Activated T-cell treated with anti-CD3 and anti-CD28 coated beads, Interleukin-2, amount 50 U/mL, for 72 hours (primary cell): ENCODE measurements at places on chromosomes 5 and 9. TPM values are rescaled to one million over a fixed set of nuclear protein-coding genes. Genes with fewer than 3 reads are reported as not detected.

DNA sequence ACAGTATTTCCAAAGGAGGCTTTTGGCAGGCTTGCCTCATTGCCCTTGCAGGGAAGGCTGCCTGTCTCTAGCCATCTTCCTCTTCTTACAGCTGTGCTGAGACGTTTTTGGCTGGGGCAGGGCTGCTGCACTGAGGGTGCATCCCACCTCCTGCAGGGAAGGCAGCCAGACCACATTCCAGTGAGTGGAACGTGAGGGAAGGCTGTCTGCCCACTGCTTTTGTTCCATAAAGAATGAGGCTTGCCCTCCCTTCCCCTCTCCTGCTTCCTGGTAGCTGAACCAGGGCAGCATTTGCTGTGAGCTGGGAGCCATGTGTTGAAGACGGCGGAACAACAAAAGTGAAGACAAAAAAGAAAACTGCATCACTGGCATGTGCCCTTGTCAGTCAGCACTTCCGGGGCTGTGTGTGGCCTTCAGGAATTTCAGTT, 16.8 kb downstream of the MGAT1 start:
- H3K27ac ChIP-seq = no peak overlapping the region
- no peaks in the 10 kb centered on the region for H3K36me3 ChIP-seq
- no peak for DNase-seq
- H3K4me1 ChIP-seq = peaks cover 16% of the 10 kb centered on the region

- peak overlapping the region; percentile 97 for H3K4me3 ChIP-seq
- peak overlapping the region; percentile 25 for H3K27ac ChIP-seq
- H3K27me3 ChIP-seq = peaks cover 79% of the 10 kb centered on the region
- H3K4me1 ChIP-seq = peaks cover 45% of the 10 kb centered on the region
- DNase-seq = peak; percentile 53
These were observed 600 bp downstream of the ENC1 start for GRCh38 chr5:74639807-74640449.

DNA sequence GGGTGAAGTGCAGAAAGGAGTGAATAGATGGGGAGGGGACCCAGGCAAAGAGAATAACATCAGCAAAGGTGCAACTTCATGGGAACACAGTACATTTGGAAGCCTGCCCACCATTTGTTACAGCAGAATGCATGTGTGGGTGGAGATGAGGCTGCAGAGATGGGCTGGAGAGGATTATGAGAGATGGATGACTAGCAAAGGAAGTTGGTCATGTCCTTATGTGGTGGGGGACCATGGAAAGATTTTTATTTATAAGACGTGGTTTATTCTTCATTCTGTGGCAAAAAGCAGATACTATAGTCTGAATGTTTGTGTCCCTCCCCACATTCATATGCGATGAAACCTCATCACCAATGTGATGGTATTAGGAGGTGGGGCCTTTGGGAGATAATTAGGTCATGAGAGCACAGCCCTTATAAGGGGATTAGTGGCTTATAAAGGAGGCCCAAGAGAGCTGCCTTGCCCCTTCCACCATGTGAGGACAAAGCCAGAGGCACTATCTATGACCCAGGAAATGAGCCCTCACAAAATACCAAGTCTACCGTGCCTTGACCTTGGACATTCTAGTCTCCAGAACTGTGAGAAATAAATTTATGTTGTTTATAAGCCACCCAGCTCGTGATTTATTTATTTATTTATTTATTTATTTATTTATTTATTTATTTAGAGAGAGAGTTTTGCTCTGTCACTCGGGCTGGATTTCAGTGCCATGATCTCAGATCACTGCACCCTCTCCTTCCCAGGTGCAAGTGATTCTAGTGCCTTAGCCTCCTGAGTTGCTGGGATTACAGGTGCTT, 483.7 kb downstream of the RAB3C start:
- DNase-seq = no peak
- no peak overlapping the region for H3K27ac ChIP-seq
- H3K36me3 ChIP-seq = no peaks in the 10 kb centered on the region
- H3K4me3 ChIP-seq = no peak overlapping the region
- H3K27me3 ChIP-seq = no peaks in the 10 kb centered on the region

- no peaks in the 10 kb centered on the region for H3K4me1 ChIP-seq
- H3K27ac ChIP-seq = no peak overlapping the region
- H3K27me3 ChIP-seq = no peaks in the 10 kb centered on the region
- H3K36me3 ChIP-seq = no peaks in the 10 kb centered on the region
- DNase-seq = no peak
These were observed 173.7 kb upstream of the POU5F2 start for GRCh38 chr5:93915142-93915553.

RLN2 gene
- total RNA-seq = 3.4 TPM

SLC6A3 gene
- not detected for total RNA-seq

GRCh38 chr9:126327006-126327713, 531 bp downstream of the MVB12B start:
- peak; percentile 27 for DNase-seq
- peaks cover 11% of the 10 kb centered on the region for H3K27me3 ChIP-seq
- peaks cover 3% of the 10 kb centered on the region for H3K36me3 ChIP-seq
- H3K4me1 ChIP-seq = peaks cover 41% of the 10 kb centered on the region

- H3K27ac ChIP-seq = no peak overlapping the region
- no peaks in the 10 kb centered on the region for H3K4me1 ChIP-seq
- no peaks in the 10 kb centered on the region for H3K27me3 ChIP-seq
- no peaks in the 10 kb centered on the region for H3K36me3 ChIP-seq
These were observed 1738.8 kb downstream of the EFNA5 start for GRCh38 chr5:105931881-105932421.
